T-helper 2 cell treated with Interferon-gamma antibody and Interleukin-4, amounts not matched to agents 5 μg/mL and 100 μg/mL, for 36 hours (primary cell): ENCODE measurements at places on chromosomes 3 and 15.

DNA sequence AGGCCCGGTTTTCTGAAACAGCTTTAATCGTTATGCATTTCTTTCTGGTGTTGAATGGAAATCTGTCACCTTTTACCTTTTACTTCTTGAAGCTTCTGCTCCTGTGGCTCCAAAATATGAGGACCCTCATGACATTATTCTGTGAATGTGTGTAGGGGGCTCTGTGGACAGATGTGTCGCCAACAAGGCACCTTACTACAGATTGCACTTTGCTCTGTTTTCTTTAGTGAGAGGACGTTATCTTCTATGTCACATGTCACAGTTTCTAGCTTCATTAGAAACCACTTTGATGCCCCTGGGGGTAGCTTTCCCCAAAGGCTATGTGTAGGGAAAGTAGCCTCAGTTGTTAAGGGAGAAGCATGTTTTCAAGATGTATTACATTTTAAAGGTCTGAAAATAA, 195.6 kb downstream of the ZNF621 start:
- DNase-seq: no peak

GRCh38 chr3:46196261-46196957, 11.7 kb downstream of the CCR1 start:
- DNase-seq: no peak

DNA sequence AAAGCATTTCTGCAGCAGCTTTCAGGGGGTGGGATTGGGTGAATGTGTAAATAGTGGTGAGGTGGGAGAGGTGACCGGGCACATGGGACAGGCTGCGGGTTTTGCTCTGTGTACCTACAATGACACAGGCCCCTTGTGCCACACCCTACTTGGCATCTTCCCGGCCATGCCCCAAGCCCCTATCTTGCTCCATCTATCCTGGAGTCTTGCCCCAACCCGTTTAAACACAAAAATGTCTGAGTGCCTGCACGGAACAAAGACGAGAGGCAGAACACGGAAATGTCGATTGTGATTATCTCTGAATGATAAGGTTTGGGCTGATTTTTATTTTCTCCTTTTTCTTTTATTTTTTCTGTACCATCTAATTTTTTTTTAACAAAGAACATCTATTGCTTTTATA, 46.0 kb upstream of the SLC6A1 start:
- DNase-seq: no peak

- peak; percentile 32 for DNase-seq
Observed at GRCh38 chr15:63501256-63502089, 2.9 kb upstream of the USP3 start.

DNA sequence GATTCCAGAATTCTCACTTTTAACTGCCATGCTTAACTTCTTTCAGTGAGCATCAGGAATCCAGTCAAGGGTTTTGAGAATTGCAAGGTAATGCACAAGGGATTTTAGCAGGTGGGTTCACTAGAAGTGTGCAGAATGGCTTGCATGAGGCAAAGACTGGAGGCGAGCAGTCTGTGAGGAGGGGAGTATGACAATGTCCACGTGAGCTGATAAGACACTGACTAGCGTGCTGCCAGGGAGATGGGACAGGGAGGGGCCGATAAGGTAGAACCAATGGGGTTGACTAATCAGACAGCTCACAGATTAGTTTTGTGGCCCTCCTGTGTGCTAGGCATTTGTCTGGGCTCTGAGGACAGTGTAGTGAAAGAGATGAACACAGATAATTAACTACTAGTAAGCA, 102.0 kb upstream of the DAZL start:
- DNase-seq: no peak

DNA sequence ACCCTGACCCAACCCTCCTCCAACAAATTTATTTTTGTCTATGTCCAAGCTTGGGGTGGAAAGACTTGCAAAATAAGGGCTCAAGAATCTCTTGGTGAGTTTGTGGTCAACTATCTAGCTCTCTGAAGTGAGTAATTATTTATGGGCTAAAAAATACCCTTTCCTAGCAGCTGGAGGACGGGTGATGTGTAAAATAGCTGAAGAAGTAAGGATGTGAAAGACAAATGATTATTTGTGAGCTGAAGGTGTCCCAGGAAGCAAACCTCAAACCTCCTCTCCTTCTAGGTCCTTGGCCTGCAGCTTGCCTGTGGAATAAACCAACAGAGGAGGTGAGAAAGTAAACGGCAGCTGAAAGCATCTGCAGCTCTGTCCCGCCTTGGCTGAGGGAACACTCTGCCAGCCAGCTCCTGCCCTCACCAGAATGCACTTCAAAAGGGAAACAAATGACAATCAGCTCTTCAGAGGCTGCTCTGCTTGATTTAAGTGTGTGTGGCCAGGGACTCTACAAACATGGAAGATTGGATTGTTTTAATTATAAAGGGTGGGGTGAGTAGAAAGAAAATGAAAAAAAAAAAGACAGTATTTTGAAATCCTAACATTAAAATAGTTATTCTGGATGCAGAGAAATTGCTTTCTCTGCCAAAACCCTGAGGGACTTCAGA, 60.3 kb downstream of the TM4SF4 start:
- no peak for DNase-seq

GRCh38 chr3:184593220-184593927, 31.8 kb downstream of the EPHB3 start:
- no peak for DNase-seq

- DNase-seq: no peak
Observed at GRCh38 chr3:179297971-179298725, 24.7 kb upstream of the ZNF639 start.

DNA sequence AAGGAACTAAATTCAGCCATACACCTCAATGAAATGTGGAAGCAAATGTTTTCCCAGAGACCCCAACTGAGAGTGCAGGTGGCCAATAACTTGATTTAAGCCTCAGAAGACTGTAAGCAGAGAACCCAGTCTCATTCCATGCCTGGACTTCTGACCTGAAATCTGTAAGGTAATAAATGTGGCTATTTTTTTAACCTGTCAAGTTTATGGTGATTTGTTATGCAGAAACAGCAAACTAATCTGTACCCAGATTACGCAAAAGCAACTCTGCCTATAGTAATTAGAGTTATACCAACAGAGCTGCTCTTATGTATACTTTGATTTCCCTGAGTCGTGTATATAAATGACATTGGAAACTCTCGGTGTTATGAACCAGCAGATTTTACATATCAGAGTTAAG, 534.0 kb upstream of the NAALADL2 start:
- no peak for DNase-seq

- DNase-seq: no peak
Observed at GRCh38 chr3:29582273-29582672, 301.4 kb downstream of the RBMS3 start.

DNA sequence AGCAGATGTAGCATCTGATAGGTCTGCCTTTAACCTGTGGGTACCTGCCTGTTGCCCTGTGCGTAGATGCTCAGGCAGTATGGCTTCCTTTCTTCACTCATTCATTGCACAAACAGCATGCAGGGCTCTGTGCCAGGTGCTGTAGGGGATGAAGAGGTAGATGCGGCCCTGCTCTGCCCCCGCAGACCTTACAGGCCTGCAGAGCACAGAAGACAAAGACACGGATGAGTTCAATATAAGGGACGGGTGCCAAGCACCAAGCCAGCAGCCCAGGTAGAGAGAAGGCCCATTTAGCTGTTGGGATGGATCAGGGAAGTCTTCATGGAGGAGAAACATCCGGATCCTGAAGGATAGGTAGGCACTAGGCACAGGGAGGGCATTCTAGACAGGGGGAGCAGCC, 69.4 kb downstream of the AAGAB start:
- DNase-seq: no peak

GRCh38 chr3:197428952-197429351, 126.8 kb downstream of the BDH1 start:
- no peak for DNase-seq

- no peak for DNase-seq
Observed at GRCh38 chr3:156316076-156316475, 195.7 kb downstream of the KCNAB1 start.

DNA sequence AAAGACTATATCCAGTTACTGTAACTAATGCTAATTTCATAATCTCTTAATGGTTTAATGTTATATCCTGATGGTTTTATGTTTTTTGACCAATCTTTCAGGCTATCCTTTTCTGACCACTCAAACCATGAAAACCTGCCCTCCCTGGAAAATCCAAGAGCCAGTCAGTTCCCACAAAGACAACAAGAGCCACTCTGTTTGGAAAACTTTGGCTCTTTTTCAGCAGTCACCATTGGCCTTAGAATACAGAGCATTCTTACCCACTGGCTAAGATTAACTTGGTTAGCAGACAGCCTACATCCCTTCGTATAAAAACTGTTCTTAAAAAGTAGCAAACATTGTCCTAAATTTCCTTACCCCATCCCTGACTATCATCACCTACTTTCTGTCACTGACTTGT, 32.9 kb downstream of the ALCAM start:
- no peak for DNase-seq

DNA sequence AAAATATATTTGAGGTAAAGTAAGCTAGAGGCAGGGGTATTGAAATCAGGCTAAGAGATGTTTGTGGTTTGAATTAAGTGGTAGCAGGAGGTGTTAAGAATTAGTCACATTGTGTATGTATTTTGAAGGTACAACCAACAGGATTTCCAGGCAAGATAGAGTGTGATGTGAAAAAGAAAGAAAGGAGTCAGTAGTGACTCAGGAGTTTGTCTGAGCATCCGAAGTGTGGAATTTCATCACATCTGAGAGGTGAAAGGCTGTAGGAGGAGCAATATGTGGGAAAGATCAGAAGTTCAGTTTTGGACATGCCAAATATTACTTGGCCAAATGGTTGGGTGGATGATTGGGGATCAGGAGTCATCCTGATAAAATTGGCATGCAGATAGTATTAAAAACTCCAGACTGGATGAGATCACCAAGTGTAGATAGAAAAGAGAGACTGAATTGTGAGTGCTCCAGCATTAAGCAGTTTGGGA, 32.1 kb upstream of the EBLN2 start:
- peak; percentile 23 for DNase-seq

- DNase-seq: no peak
Observed at GRCh38 chr3:123758081-123758564, 126.0 kb downstream of the MYLK start.

- DNase-seq: no peak
Observed at GRCh38 chr3:172061724-172062184, 22.4 kb downstream of the FNDC3B start.

DNA sequence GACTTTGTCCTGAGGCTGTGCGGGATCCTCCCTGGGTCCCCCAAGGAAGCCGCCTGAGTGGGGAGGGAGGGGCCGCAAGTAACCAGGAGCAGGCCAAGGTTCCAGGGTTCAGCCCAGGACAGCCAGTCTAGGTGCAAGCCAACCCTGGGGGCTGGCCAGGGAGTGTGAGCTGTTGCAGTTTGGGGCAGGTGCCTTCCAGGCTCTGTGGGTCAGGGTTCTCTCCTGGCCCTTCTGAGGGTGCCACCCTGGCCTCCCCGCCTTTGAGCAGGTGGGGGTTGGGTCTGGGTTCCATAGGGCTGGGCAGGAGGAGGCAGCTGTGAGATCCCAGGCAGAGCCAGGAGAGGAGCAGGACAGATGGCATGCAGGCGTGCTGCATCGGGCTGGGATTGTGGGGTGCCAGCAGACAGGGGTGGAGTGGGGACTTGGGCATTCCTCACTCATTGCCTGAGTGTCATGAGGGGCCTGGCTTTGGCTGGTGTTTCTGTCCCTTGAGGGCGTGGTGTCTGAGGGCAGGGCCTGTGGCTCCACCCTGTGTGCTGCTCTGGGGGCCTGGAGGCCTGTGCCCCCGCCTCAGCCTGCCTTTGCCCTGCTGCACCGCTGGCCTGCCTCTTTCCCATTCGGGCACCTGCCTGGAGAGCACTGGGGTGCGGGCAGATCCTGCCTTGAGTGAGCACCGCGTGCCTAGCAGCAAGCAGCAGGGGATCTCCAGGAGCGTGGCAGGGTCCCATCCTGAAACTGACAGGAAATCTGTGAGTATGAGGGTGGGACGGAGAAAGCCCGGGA, 18.4 kb downstream of the KLF13 start:
- no peak for DNase-seq

DNA sequence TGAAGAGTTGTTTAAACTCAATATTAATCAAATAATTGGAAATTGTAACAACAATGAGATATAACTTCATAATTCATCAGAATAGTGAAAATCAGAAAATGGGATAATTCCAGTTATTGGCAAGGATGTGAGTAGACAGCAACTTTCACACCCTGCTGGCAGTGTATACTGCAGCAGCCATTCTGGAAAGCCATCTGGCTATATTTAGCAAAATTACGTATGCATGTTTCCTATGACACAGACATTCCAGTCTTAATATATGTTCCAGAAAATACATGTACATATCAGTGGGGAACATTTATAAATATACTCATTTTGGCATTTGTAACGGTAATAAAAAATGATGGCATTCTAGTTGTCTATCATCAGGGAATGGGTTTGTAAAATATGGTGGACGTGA, 564.1 kb downstream of the GBE1 start:
- DNase-seq: no peak

GRCh38 chr15:58431221-58432149, at the start of gene LIPC:
TSS of gene LIPC (plus strand) at chr15:58431991. CDS start at chr15:58432033, 42 bp downstream.
- DNase-seq: no peak

GRCh38 chr3:88443066-88443465, 293.3 kb downstream of the C3orf38 start:
- no peak for DNase-seq

GRCh38 chr3:141273700-141274410, 42.2 kb downstream of the PXYLP1 start:
- DNase-seq: peak; percentile 51

DNA sequence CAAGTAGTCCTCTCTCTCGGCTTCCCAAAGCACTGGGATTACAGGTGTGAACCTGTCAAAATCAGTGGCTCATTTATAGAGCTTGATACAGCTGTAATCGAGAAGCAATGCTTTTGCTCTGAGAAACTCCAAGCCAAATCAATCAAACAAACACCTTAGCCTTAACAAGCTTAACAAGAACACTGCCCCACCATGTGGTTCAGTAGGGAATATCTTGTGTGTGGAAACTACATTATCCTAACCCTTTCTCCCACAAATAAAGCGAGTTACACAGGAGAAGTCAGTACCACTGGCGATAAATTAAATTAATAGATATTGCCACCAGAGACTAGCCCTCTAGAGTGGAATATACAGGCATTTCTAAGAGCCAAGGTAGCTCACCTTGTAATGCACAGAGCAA, 13.9 kb downstream of the CDAN1 start:
- DNase-seq: no peak

- no peak for DNase-seq
Observed at GRCh38 chr3:195054311-195054710, 216.6 kb downstream of the XXYLT1 start.

GRCh38 chr15:98177966-98178592, 217.6 kb downstream of the ARRDC4 start:
- DNase-seq: peak; percentile 41

GRCh38 chr3:189286188-189286587, 114.4 kb downstream of the TPRG1 start:
- no peak for DNase-seq

DNA sequence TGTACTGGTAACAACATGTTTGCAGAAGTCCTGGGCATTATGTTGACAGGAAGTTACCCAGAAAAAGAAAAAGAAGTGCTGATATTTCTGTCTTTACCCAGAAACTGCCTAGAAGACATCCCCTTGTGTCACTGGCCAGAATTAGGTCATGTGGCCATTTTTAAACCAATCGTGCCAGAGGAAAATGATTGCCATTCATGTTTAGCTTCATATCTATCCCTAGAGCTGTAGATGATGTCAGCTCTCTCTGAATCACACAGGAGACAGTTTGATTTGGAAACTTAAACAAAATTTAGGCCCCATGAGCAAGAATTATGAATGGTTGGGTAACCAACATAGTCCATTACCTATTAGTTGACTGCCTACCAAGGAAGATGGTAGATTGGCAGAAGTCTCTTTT, 8.9 kb upstream of the PLOD2 start:
- DNase-seq: no peak
